ENCODE measurements at places on chromosomes 16 and 17.

- DNase-seq = no peak
These were observed 43.5 kb downstream of the SCPEP1 start for GRCh38 chr17:57021226-57021940.

- DNase-seq = no peak
These were observed 16.0 kb downstream of the GUCY2D start for GRCh38 chr17:8018436-8018835.

GRCh38 chr17:39095309-39095686 lies 56.1 kb downstream of the PLXDC1 start:
- DNase-seq = peak; percentile 33

- no peak for DNase-seq
These were observed 27.7 kb downstream of the NME3 start for GRCh38 chr16:1743376-1744337.

- DNase-seq = no peak
These were observed 75.7 kb upstream of the NKD1 start for GRCh38 chr16:50472472-50472871.

DNA sequence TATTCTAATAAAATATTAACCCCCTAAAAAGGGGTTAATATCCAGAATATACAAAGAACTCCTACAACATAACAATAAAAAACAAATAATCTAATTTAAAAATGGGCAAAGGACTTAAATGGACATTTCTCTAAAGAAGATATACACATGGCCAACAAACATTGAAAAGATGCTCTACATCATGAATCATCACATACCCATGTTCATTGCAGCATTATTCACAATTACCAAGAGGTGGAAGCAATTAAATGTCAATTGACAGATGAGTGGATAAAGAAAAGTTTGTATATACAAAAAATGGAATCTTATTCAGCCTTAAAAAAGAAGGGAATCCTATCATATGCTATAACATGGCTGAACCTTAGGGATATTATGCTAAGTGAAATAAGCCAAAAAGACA lies 36.8 kb downstream of the CPD start:
- no peak for DNase-seq

- peak; percentile 67 for DNase-seq
These were observed 5.9 kb downstream of the CTF1 start for GRCh38 chr16:30902029-30902972.

- no peak for DNase-seq
These were observed 34.6 kb downstream of the CCT6B start for GRCh38 chr17:34926661-34927060.

GRCh38 chr17:43540821-43541674 lies 5.1 kb downstream of the ETV4 start:
- peak; percentile 64 for DNase-seq

GRCh38 chr17:42521666-42522262 lies 14.3 kb upstream of the NAGLU start:
- DNase-seq = no peak

- no peak for DNase-seq
These were observed 1.8 kb upstream of the NOTUM start for GRCh38 chr17:81962499-81963441.

- no peak for DNase-seq
These were observed 48.9 kb downstream of the ERCC4 start for GRCh38 chr16:13968835-13969234.

GRCh38 chr16:264440-264951 lies 11.2 kb downstream of the RGS11 start:
- no peak for DNase-seq

- DNase-seq = no peak
These were observed 15.5 kb downstream of the SPNS2 start for GRCh38 chr17:4514206-4514605.

DNA sequence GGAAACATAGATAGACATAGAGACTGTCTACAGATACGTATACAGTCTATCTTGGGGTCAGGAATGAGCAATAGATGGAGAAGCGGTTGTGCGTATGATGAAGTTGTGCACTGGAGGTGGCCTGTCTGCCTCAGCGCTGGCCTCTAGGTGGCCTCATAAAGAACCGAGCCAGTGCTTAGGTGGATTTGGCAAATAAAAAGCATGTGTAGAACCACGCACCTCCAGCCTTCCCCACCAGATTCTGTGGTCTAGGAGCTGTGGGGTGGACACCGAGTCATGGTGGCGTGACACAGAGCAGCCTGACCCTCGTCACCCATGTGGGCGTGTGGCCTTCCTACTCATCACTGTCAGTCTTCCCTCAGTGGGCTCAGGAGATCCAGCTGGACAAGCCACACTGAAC lies 34.0 kb downstream of the PGS1 start:
- DNase-seq = peak; percentile 56

- DNase-seq = no peak
These were observed 88.4 kb upstream of the GNAO1 start for GRCh38 chr16:56102906-56103305.

DNA sequence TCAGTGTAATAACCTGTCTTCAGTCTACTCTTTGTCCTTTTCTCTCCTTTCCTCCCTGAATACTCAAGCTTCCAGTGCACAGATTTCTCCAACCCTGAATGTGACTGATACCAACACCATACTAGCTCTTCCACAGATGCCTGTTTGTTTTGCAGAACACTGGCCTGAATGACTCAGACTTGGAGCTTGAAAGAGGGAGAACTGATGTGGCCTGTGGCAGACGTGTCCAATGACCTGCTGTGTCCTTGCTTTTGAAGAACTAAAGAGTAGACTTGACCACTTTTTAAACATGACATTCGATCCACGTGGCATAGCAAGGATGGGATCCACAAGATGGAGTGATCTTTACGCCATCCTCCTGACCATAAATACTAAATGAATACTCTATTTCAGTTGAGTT lies 361.0 kb downstream of the WWOX start:
- no peak for DNase-seq

DNA sequence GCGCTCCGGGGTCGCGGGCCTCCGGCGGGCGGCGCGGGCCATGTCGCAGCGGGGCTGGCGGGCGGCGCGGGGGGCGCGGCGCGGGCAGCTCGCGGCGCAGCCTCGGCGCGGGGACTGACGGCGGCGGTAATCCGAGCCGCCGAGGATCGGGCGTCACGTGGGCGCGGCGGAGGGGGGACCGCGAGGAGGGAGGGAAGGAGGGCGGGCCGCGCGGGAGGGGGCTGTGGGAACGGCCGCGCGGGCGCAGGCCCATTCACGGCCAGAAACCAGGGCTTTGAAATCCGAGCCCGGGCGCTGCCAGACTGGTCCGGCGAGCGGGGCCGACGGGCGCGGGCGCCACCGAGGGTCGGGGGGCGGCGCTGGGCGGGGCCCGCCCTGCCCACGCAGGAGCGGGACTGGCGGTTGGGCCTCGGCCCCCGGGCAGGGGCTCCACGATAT lies at the start of gene MTSS2:
TSS of gene MTSS2 (minus strand) at position 116 of the 438 bp plus-strand sequence. CDS start 262 bp downstream, outside the sequence.
- peak; percentile 93 for DNase-seq

DNA sequence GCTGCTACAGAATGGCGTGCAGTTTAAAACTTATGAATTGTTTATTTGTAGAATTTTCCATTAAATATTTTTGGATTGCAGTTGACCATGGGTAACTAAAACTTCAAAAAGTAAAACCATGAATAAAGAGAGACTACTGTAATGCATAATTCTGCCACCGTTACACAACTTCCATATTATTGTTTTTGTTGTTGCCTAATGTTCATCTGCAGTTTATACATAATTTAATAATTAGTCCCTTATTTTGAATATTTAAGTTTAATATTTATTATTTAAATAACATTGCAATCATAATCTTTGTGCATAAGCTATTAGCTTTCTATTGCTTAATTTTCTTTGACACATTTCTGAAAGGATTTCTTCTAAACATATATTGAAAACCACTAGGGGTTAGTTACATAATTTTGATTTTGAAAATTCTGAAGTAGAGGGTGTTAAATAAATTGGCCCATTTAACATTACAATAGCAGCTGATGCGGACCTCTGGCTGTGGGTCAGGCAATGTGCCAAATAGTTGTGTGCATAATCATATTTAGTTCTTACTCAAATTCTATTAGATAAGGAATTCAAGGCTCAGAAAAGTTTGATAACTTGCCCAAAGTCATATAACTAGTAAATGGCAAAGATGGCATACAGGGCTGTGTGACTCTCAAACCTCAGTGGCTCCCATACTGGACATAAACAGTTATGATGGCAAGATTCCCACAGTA lies 31.1 kb downstream of the PPM1E start:
- DNase-seq = peak; percentile 75

GRCh38 chr16:49889725-49890397 lies 33.9 kb upstream of the ZNF423 start:
- DNase-seq = no peak

DNA sequence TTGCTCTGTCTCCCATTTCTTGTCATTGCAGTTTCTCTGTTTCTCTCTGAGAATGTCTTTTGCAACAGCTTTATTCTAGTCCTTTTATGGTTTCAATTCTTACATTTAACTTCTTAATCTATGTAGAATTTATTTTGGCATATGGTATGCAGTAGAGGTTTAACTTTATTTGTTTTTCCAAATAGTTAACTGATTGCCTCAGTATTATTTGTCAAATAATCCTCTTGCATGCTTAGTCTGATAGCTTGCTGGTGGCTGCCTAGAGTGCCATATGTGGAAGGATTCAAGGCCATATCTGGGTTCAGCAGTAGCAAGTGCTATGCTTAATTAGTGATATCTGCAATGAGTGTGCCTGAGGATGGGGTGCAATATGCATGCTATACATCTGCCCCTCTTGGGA lies 6.9 kb downstream of the SNTB2 start:
- DNase-seq = no peak

- DNase-seq = no peak
These were observed 6.1 kb upstream of the ALOX12 start for GRCh38 chr17:6989779-6990178.

- DNase-seq = no peak
These were observed 7.5 kb downstream of the CDR2 start for GRCh38 chr16:22366889-22367288.

- peak; percentile 56 for DNase-seq
These were observed 16.7 kb downstream of the C16orf54 start for GRCh38 chr16:29729116-29729521.

GRCh38 chr16:8768283-8768682 lies 29.2 kb downstream of the TMEM186 start:
- no peak for DNase-seq

DNA sequence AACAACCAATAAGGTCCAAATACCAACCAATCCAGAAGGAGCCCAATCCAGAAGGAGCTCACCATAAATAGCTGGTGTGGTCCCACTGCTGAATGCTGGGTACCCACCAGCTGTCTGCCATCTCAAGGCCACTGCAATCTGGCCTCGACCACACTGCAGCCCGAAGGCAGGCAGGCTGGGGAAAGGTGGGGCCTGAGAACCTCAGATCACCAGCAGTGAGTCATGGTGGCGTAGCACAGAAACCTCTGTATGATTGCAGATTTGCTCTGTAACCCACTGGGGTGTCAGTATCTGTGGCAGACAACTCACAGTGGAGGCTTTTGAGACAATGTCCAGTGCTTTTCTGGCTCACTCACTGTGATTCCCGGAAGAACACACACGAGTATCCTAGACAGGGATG lies 14.7 kb upstream of the CMTR2 start:
- DNase-seq = no peak

Data from fibroblast of villous mesenchyme (primary cell).